Activated naive CD4-positive, alpha-beta T cell treated with anti-CD3 and anti-CD28 coated beads, Interleukin-2, amount 50 U/mL, for 72 hours (primary cell): ENCODE measurements at places on chromosomes 7 and 10. TPM values are rescaled to one million over a fixed set of nuclear protein-coding genes. Genes with fewer than 3 reads are reported as not detected.

The CCZ1B gene
- 90.1 TPM for total RNA-seq

The WEE2 gene
- total RNA-seq: not detected

The PTPRN2 gene
- total RNA-seq: 0.61 TPM

The SPOCK2 gene
- 209 TPM for total RNA-seq

The EGR2 gene
- 54.5 TPM for total RNA-seq

The ATP6V0A4 gene
- total RNA-seq: not detected
